Brain (organoid and tissue), 16 donors: ENCODE measurements at places on chromosomes 16 and 17.
A peak's percentile ranks its signal among the peaks of the same experiment; 100 is the strongest.

DNA sequence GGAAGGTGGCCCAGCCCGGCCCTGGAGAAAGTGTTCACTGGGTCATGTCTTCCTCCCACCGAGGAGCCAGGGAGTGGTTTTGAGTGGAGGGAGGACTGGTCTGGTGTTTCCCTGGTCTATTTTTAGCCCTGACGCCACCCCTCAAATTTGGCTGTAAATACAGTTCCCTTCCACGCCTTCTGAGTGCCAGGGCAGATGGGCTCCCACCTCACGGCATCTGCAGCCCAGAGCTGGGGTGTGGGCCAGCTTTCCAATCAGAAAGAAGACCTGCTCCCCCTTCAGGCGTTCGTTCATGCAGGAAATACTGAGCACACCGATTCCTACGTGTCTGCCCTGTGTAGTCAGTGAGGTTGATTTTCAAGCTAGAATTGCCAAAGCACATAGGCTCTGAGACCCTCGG is 53.7 kb downstream of the SNX20 start:
- peak; percentile 68 for DNase-seq

DNA sequence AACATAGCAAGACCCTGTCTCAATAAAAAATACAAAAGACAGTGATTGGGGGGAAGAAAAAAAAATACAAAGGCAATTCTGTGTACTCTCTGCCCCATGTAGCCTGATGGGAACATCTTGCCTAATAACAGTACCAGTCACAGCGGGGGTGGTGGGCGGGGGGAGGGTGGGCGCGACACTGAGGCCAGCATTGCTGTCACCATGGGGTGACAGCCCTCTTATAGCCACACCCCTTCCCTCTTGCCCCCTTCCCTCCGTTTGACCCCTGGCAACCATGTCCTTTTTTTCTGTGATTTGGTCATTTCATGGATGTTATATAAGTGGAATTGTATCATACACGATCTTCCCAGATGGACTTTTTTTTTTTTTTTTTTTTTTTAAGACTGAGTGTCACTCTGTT is 80.9 kb downstream of the DNAH17 start:
- DNase-seq, result no peak

- DNase-seq, result no peak
These were observed 2.7 kb upstream of the TMIGD1 start for GRCh38 chr17:30336369-30337171.

DNA sequence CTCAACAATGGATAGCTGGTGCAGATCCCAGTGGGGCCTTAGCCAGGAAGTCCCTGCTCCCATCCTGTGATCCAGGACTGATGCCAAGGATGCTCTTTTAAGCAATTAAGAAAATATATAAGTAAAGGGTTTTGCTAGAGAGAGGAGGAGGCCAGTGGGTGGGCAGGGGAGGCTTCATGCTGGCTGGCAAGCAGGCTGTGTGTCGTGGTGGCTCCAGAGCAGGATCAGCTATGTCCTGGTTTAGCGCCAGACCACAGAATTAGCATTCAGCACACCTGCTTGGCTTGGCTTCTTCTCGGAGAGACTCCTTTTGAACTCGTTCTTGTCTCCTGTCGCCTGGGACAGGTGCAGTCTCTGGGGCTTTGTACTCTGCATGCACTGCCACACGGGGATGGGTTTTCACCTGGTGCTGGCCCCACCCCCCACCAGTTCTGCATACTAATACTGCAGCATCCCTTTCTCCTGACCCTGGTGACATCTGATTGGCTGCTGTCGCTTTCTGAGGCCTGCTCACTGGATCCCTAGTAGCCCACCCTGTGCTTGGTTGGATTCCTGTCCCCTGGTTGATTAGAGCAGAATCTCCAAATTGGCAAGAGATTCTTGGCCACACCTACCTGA is 66.1 kb downstream of the PLD6 start:
- no peak for DNase-seq

GRCh38 chr17:46976626-46977270 is 2.3 kb downstream of the RPRML start:
- DNase-seq, result no peak

DNA sequence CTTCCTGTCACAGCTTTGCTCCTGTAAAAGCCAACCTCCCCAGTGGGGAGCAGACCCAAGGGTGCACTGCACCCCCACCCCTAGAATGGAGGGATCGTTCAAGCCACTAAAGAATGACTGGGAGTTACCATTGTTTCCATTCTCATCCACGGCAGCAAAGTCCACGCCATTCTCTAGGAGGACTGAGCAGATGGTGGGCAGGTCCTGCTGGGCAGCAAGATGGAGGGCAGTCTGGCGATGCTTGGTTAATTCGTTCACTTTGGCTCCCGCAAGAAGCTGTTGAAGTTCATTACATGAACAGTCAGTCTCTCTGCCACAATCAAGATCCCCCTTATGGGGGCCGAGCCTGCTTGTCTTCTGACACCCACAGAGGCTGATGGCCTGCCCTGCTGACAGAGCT is 30.8 kb downstream of the CYB5D2 start:
- peak; percentile 31 for DNase-seq

GRCh38 chr16:55949518-55949917 is 74.3 kb upstream of the CES5A start:
- DNase-seq, result no peak

DNA sequence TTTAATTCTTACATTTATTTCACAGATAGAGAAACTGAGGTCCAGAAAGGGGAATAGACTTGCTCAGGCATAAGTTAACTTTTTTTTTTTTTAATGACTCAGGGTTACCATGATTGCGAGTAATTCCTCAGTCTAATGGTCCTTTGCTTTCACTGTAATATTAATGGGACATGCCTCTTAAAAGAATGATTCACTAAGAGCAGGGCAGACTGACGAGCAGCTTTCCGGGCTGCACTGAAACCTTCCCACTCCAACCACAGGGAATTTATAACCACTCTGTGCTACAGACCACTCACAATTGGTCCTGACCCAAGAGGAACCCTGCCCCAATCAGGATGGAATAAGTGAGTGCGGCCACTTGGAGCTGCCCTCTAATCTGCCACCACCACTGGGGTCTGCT is 5.7 kb downstream of the HOXB2 start:
- no peak for DNase-seq

DNA sequence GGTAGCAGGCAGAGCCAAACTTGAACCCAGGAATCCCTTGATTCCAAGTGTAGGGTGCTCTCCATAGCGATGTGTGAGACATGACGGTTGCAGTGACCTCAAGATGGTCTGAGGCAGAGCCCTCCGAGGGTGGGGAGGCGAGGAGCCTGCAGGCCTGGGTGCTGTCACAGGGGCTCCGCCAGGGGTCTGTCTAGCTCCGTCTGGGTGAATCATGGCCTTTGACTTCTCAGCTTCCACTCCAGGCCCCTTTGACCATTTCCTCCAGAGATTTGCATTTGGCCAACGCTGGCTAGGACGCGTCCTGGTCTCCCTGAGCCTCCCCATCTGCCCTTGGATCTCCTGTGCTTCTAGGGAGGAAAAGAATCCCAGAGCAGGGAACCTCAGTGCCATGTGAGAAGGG is 104.6 kb downstream of the RAP1GAP2 start:
- no peak for DNase-seq

DNA sequence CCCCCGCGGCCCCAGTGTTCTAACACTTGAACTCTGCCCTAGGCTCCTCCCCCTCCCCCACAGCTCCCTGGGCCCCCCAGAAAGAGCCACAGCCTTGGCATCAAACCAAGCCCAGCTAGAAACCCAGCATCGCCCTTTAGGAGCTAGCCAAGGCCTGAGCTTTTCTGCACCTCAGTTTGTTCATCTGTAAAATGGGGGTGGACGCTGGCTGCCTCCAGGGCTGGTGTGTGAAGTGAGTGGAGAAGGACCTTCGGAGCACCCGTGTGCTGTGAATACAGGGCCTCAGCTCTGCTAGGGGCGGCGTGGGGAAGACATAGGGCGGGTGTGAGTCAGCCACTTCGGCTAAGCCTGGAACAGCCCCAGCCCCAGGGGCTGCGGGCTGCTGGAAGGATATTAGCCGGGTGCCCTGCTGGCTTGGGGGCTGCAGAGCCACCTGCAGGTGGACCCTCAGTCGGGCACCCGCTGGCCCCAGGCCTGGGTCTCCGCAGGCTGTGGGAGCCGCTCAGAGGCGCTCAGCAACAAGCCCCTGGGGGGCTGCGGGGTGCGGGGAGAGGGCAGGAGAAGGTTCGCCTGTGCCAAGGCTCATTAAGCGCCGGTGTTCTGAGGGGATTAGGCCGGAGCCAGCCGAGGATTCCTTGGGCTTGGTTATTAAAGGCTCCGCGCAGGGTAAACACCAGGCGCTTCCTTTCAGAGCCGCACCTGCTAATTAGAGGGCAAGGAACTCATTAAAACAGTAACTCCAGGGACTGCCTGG is 217.0 kb upstream of the CIBAR2 start:
- DNase-seq, result peak; percentile 80

DNA sequence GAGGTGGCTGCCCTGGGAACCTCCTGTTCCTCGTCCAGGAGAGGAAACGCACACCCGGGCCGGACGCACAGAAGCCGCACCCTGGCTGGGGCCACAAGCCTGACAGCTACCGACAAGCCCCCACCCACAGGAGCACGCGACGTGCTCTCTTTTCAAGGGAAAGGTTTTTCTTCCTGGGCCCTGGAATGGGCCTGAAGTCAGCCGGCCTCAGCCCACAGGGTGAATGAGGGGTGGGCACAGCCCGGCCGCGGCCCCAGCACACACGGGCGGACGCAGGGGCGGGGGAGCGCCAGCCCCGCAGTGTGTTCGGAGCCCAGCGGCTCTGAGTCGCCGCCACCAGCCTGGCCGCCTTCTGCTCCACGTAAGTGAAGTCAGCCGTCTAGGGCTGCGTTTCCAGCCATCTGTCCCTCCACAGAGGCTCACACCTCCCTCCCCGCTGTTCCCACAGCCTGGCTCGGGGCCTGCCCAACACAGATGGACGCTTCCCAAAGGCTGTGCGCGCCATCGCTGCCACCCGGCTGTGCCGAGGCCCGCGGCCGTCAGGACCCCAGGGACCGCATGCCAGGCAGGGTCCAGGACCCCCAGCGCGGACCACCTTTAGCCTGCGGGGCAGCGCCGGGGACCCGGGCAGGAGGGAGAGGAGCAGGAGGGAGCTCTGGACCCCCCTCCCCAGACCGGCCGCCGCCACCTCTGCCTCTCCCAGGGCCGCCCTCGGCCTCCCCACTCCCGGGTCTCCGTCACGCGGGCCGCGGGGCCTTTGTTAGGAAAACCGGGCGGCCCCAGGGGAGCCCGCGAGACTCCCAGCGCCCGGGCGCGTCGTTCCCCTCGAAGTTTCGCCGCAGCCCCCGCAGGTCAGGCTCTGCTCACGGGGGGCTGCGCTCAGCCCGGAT is 36.8 kb downstream of the CBFA2T3 start:
- DNase-seq, result peak; percentile 97

DNA sequence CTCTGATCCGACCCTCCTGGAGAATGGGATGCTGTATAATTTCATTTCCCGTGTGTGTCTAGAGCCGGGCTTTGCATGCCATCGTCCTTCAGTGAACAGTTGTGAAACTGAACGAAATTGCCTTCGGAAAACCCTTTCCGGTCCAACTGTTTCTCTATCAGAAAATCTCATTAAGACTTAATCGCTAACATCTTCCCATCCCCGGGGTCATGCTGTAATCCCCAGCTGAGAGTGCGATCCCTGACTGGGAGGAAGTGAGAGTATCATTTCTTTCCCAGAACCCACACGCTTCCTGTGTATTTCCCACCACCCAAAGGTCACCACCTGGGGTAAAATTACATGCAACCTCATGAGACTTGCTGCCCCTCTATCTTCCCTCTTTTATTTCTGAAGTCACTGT is 75.6 kb upstream of the RBFOX1 start:
- DNase-seq, result no peak

GRCh38 chr17:65328567-65328966 is 191.4 kb downstream of the RGS9 start:
- DNase-seq, result no peak

GRCh38 chr17:45646288-45646988 is 137.7 kb upstream of the CRHR1 start:
- DNase-seq, result no peak

DNA sequence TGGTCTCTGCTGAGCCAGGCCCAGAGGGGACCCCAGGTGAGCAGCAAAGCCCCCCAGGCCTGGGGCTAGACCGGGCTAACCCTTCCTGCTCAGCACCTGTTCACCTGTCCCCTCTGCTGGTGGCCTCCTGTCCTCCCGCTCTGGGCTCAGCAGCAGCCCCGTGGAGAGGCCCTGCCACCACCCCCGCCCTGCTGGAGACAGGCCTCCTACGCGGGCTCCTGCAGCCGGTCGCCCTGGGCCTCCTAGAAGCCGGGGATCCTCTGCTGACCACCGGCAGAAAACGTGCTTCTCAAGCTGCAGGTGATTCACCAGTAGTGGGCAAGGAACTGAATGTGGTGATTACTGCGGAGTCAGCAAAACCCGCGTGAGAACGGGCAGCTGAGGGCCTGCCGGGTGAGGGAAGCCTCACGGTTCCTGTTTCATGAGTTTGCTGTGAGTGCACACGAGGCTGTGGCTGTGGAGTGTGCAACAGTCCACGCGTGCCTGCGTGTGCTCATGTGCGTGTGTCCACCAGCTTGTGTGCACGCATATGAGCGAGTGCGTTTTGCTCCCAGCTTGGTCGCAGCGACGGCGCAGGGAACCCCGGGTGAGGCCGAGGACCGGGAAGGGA is 792 bp downstream of the SECTM1 start:
- DNase-seq, result no peak

- DNase-seq, result no peak
These were observed 646 bp downstream of the RABEP1 start for GRCh38 chr17:5282642-5283217.
